ENCODE measurements at places on chromosomes 5 and 9. TPM values are rescaled to one million over a fixed set of nuclear protein-coding genes. Genes with fewer than 3 reads are reported as not detected.

Gene KIAA0825
- 6.0 TPM for total RNA-seq

Gene HBEGF
- 47.5 TPM for total RNA-seq

Gene UNC5A
- total RNA-seq, result not detected

Gene IL4
- not detected for total RNA-seq

Gene GABRA6
- 0.29 TPM for total RNA-seq

Gene GABBR2
- total RNA-seq, result 8.3 TPM

Gene FAM81B
- total RNA-seq, result not detected

Gene GFPT2
- 169 TPM for total RNA-seq
